ENCODE measurements at places on chromosomes 11 and 22.

- no peak for DNase-seq
Measured at GRCh38 chr22:49183208-49183825, 644.4 kb downstream of the BRD1 start.

DNA sequence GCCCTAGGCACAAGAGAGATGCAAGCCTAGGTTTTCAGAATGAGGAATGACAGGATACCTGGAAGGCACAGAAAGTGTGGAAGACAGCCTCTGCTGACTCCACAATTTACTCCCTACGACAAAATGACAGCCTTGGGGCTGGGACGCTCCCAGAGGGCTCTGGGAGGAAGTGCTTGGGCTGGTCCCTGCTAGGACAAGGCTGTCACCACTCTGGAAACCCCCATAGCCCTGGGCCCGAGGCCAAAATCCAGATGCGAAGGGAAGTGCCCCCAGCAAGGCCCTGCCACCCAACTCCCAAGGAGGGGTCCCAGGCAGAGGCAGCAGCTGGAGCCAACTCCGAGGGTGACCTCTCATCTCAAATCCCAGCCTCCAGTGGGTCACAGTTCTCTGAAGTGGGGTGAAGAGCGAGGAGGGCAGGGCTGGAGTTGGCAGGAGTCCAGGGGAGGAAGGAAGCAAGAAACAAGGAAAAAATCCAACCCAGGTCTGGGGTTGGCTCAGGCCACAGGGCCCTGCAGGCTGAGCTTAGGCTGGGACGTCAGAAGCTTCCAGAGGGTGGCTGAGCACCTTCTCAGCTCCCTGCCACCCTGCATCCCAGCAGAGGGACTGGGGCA, 6.3 kb upstream of the CDC42EP2 start:
- DNase-seq = peak; percentile 60

GRCh38 chr11:65941720-65942310, 3.5 kb upstream of the TSGA10IP start:
- DNase-seq = no peak

DNA sequence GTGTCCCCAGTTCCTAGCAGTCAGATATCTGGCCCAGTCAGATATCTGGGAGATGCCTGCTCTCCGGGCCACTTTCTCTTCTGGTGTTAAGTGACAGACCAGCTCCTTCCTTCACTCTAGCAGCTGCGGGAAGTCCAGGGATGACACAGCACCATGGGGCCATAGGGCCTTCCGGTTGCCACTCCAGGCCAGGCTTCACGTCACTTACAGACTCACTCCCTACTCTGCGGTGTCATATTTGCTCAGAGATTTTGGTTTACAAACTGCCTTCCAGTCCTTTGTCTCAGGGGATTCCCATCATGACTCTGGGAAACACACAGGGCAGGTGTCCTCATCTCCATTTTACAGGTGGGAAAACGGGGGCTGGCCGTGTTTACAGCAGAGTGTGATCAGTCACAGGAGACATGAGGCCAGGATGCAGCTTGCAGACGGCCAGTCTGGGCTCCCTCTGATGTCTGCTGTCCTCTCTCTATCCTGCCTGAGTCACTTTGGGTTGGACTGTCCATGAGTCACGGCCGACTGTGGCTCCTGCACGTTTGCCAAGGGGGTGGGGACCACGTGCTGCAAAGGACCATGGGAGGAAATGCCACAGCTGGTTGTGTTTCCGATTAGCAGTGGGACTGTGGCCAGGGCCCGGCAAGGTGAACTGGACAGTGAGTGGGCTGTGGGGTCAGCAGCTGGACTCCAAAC, 8.2 kb upstream of the TBC1D22A start:
- DNase-seq = peak; percentile 99
